ENCODE measurements at places on chromosomes 3 and 15.

DNA sequence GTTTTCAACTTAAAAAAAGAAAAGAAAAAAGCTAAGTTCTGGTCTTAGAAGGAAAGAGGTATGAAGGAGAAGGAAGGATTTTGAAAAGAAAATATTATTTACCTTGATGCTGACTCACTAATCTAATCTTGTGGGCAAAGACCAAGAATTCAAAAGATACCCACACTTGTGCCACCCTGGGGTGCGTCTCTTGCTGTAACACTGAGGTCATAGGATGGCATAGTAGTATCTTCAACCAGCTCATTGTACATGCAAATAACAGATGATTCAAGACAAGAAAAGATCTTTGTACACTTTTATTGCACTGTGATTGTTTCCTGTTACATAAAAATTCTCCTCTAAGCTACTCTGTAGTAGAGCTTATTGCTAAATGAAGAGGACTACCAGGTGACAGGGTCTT, 17.3 kb downstream of the PLS1 start:
- DNase-seq = no peak

DNA sequence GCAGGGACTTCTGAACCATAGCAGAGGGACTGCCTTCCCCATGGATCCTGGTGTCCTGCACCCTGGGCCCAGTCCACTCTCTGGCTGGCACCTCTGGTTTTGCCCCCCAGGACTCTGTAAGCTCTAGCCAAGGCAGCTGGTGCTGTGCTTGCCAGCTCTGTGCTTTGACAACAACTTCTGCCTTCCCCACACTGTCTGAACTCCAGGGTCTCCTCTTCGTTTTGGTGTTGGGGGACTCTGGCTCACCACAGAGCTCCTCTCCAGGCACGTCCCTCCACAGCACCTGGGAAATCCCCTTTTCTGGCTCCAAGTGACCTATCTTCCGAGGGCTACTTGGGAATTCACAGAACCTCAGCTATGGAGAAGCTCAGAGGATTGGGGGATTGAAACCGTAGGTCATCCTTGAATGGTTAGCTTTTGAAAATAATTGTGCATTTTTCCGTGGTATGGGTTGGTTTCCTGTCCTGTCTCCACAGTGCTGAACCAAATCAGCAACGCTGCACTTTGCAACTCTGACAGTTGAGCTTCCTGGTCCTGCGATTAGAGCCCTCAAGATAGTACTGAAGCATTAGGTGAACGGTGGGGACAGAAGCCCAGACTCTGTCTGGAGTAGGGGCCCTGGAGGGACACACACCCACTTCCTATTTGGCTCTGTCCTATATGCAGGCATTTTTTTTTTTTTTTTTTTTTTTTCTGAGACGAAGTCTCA, 152.4 kb downstream of the APBA2 start:
- no peak for DNase-seq

GRCh38 chr15:74433592-74434262, at the start of gene SEMA7A:
Gene SEMA7A (minus strand): TSS chr15:74433958. CDS start chr15:74433918, 40 bp downstream.
- peak; percentile 79 for DNase-seq

DNA sequence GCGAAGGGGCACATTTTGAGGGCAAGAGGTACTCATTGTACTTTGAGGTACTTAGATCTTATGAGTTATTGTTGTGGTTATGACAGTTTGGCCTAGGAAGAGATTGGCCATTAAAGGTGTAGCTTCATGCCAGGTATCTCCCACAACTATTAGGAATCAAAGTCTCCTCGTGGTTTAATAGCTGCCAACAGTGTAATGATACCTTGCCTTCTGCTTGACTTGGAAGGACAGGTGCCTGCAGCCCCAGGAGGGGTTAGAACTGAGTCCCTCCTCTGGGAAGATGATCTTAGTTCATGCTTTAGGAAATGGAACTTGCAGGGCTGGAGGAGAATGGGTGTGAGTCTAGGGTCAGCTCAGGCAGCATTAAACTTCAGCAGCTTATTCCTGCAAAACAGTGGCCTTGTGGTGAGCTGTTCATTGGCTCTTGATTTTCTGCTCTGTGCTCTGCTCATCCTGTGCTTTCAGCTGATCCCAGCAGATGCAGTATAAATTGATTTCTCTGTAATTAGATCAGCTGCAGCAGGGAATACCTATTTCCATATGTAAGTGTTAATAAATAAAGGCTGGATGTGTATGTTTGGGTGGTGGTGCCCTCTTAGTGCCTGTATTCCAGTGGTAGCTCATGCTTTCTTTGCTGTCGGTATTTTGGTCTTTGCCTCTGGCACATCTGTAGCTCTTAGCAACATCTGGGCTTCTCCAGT, 40.5 kb downstream of the ZNF609 start:
- DNase-seq = no peak

GRCh38 chr3:132273036-132273435, 44.2 kb upstream of the ACP3 start:
- DNase-seq = no peak

GRCh38 chr3:101849714-101850245, 466 bp downstream of the NFKBIZ start:
- peak; percentile 37 for DNase-seq

DNA sequence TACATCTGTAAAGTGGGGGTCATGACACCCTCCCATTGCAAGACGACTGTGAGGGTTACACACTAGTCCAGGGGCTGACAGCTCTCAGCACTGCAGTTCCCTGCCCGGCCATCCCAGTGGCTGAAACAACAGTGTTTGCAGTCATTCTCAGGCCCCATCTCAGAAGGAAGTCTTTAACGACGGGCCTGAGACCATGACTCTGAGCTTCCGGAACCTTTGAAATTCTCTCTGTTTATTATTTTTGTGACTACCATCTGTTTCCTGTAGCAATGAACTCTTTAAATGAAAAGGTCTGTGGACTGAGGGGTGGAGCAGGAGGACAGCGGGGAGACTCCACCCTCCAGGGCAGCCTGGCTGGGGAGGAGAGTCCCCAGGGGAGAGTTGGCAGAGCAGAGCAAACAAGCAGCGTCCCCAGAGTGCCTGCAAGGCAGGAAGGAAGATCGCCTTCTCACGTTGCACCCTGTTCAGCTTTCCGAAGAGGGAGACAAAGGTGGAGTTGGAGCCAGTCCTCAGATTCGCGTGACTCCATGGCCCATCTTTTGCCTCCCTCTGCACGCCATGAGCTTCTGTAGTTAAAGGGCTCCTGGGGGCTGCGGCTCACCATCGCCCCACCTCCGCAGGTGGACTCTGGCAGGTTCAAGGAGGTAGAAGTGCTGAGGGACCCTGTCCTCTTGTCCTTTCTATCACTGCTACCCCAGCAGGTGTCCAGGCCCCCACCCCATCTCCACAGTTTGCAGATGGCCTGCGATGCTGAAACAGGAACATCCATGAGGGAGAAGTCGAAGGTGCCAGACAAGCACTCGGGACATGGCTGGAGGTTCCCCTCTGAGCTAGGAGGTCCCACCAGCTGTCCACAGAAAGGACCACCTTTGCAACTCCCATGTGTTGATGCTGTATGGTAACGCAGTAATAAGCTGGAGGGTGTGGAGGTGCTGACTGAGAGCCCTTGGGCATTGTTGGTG, 525.8 kb upstream of the PROK2 start:
- DNase-seq = no peak

GRCh38 chr3:139611528-139611927, 66.2 kb downstream of the NMNAT3 start:
- DNase-seq = no peak

GRCh38 chr3:52881871-52882270, 15.5 kb downstream of the STIMATE start:
- DNase-seq = no peak

DNA sequence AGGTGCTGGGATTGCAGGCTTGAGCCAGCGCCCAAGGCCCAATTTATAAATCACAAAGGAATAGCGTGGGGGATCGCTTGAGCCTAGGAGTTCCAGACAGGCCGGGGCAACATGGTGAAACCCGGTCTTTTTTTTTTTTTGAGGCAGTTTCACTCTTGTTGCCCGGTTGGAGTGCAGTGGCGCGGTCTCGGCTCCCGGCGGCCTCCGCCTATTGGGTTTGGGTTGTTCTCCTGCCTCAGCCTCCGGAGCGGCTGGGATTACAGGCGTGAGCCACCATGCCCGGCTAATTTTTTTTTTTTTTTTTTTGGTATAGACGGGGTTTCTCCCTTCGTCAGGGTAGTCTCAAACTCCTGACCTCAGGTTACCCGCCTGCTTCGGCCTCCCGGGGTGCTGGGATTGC, 65.0 kb downstream of the GOLGA6L7 start:
- no peak for DNase-seq

- peak; percentile 72 for DNase-seq
These were observed 19.0 kb upstream of the MCF2L2 start for GRCh38 chr3:183447206-183448001.

- DNase-seq = no peak
These were observed 5.2 kb downstream of the POC1A start for GRCh38 chr3:52149021-52149420.

- no peak for DNase-seq
These were observed 10.9 kb downstream of the ARL6IP5 start for GRCh38 chr3:69095636-69096035.

GRCh38 chr3:13861461-13861860, 18.4 kb downstream of the WNT7A start:
- no peak for DNase-seq

GRCh38 chr3:60456180-60456579, 795.1 kb downstream of the FHIT start:
- DNase-seq = no peak

DNA sequence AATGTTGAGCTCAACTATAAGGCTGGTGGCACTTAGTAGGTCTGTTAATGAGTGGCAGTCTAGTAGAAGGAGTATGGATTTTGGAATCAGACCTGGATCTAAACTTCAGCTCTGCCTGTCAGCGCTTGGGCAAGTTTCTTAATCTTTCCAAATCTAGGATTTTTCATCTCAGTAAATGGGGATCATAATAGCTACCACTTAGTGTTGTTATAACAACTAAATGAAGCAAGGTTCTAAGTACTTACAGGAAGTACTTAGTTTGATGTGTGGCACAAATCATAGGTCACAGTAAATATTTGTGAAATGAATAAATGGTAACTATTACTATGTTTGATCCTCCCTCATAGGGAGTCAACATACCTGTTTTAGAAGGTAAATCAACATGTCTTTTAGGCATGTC, 31.4 kb downstream of the SLC49A4 start:
- no peak for DNase-seq

DNA sequence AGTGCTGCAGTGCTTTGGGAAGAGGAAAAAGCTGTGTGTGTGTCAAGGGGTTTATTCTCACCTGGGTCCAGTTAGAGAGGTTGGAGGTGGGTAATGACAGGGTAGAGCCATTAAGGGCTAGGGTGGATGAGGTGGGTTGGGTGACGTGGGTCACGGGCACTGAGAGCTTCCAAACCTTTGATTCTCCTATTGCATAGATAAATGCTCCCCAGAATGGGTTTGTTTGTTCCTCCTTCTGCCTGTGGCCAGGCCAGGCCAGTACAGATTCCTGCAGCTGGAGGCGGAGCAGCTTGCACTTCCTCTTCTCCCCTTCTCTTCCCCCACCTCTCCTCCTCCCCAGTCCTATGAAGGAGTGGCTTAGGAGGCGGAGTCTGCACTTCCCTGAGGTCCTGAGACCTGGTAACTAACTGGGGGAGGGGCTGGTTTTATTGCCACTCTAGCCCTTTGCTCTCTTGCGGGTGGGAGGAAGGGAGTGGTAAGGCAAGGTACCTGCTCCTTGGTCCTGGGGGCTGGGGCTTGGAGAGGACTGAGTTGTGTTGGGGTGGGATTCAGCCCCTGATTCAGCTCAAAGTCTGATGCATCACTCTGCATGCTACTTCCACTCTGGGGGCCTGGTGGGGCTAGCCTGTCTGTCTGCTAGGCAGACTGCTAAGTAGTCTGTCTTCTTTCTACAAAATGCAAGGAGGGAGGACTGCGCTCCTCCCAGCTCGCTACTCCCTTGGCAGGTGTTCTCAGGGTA, 3.5 kb downstream of the SPINT1 start:
- no peak for DNase-seq

GRCh38 chr15:78390826-78391225, 47.2 kb upstream of the IREB2 start:
- no peak for DNase-seq

- DNase-seq = no peak
These were observed 76.0 kb downstream of the ZBBX start for GRCh38 chr3:167304077-167304476.

- no peak for DNase-seq
These were observed 67.5 kb downstream of the ARIH1 start for GRCh38 chr15:72541674-72542073.

- DNase-seq = no peak
These were observed 22.4 kb downstream of the PTH1R start for GRCh38 chr3:46900007-46900292.

DNA sequence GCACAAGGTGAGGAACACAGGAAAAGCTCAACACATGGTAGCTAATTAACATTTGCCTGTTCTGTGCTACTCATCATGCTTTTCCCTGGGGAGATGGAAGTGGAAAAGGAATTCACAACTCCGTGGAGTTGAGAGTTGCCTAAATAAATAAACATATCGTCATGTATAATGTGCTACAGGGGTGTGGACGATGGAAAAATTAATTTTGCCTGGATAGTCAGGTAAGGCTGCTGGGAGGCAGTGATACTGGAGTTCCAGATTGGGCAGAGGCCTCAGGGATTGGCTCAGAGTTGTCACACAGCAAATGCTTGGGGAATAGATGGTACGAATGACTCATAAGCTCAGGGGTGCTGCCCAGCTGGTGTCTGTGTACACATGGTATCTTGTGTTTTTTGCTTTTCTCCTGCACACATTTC, 3.1 kb upstream of the ABHD6 start:
- DNase-seq = no peak

GRCh38 chr15:89587955-89588354, 12.7 kb downstream of the TICRR start:
- no peak for DNase-seq

GRCh38 chr3:187274977-187275338, 16.6 kb downstream of the MASP1 start:
- no peak for DNase-seq

- no peak for DNase-seq
These were observed 50.4 kb upstream of the HACD2 start for GRCh38 chr3:123635217-123635616.

- DNase-seq = no peak
These were observed 23.2 kb downstream of the ZBED2 start for GRCh38 chr3:111571907-111572460.

All from stimulated activated CD4-positive, alpha-beta T cell treated with anti-CD3 and anti-CD28 coated beads, Interleukin-1b, Interleukin-23, amount 100 ng/mL, for 24 hours (primary cell).